ENCODE measurements at places on chromosomes 16 and 17.

GRCh38 chr16:22386976-22387375 lies 12.6 kb upstream of the CDR2 start:
- peak; percentile 91 for DNase-seq

DNA sequence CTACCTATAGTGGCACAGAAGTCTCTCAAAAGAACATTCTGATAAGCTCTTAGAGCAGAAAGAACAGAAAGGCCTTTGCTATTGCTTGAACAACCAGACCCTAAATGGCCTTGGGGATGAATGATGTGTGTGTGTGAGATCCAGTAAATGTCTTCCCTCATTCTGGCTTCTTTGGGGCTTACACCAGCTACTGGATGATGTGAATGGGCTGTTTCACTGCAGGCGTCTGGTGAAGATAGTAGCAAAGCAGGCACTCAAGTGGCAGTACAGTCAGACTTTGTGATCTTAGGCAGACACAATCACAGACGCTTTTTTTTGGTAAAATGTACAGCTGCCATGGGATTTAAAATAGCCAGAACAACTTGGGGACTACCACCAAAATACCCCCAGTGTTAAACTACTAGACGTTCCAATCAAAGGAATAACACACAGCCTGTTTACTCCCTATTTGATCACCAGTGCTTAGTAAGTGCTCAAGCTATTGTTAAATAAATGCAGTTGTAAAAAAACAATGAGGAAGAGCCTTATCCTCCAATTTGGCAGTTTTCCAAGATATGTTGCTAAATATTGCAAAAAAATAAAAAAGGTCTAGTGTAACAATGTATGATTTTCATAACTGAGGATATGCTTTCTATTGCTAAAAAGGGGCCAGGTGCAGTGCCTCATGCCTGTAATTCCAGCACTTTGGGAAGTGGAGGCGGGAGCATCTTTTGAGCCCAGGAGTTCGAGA lies 17.9 kb downstream of the NDUFAB1 start:
- no peak for DNase-seq

GRCh38 chr16:1645914-1646525 lies 32.1 kb upstream of the JPT2 start:
- DNase-seq, result no peak

DNA sequence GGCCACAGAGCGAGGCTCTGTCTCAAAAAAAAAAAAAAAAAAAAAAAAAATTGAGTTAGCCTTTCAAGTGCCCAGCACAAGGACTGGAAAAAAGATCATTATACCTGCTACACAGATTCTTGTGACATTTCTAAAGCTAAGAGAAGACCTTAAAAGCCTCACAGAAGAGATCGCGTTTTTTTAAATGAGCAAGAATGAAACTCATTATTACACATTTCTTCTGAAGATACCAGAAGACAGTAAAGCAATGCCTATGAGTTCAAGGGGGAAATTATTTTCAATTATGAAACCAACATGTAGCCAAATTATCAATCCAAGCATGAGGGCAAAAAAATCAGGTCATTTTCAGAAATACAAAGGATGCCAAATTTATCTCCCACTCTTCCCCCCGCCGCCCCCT lies 56.8 kb downstream of the MED13 start:
- DNase-seq, result no peak

GRCh38 chr16:49936791-49937190 lies 80.9 kb upstream of the ZNF423 start:
- no peak for DNase-seq

DNA sequence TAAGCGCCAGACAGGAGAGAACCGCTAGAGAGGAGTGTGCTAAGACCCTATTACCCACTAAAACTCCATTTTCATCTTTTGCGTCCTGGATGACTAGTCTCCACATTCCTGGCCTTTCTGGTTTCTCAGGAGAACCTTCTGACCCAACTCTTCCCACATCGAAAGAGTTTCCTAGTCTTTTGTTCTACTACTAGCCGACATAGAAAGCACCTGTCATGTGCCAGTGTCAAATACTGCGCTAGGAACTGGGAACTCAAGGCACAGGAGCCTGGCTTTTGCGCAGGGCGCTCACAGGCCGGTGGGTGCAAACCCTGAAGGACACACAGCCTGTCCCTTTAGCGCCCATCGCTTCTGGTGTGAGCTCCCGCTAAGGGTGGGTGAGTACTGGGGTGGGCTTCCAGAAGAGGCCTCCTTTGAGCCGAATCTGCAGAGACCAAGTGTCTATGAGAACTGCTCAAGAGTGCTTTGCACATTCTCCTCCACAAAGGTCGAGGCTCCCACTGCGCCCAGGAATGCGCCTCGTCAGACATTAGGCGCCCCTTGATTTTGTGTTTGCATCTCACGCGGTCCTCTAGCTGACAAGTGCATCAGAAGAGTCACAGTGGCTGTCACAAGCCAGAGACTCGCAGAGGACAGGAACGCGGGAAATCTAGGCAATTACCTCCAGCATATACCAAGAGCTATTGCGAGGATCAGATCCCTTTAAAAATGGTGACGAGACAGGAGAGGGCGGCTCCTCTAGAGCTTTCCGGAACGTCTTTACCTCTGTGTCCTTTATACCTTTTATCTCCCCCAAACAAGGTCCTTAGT lies 2.0 kb upstream of the PSMB3 start:
- DNase-seq, result no peak

GRCh38 chr17:83014940-83015910 lies 64.2 kb upstream of the METRNL start:
- no peak for DNase-seq

DNA sequence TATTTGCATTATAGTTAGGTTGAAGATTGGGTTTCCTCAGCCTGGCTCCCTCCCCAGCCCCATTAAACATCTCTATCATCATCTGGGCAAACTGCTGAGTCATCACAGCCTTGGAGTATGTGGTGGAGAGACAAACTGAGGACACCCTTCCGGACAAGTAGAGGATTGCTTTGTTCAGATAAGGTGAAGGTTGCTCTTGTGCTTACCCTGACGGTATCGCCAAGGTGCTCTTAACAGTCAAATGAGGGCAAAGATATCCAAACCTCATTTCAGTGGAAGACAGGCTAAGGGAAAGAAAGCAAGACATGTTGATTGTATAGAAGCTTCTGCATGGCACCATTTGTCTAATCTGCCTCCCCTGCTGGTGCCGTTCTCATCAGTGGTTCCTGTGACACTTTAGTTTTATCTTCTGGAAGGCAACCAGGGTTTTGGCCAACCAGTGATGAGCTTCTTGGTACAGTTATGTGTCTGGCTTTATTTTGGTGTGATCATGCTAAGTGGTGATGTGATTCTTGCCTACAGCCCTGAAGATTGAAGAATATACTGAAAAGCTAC lies 56.9 kb upstream of the LGALS9 start:
- no peak for DNase-seq

- DNase-seq, result no peak
Observed at GRCh38 chr17:39607851-39608130, at the start of gene NEUROD2. Gene NEUROD2 (minus strand): TSS chr17:39607920. CDS start chr17:39606599, 1,321 bp downstream.

- no peak for DNase-seq
Observed at GRCh38 chr16:21659124-21659523, 4.6 kb upstream of the OTOA start.

- DNase-seq, result no peak
Observed at GRCh38 chr17:1693339-1693738, 8.7 kb upstream of the PRPF8 start.

DNA sequence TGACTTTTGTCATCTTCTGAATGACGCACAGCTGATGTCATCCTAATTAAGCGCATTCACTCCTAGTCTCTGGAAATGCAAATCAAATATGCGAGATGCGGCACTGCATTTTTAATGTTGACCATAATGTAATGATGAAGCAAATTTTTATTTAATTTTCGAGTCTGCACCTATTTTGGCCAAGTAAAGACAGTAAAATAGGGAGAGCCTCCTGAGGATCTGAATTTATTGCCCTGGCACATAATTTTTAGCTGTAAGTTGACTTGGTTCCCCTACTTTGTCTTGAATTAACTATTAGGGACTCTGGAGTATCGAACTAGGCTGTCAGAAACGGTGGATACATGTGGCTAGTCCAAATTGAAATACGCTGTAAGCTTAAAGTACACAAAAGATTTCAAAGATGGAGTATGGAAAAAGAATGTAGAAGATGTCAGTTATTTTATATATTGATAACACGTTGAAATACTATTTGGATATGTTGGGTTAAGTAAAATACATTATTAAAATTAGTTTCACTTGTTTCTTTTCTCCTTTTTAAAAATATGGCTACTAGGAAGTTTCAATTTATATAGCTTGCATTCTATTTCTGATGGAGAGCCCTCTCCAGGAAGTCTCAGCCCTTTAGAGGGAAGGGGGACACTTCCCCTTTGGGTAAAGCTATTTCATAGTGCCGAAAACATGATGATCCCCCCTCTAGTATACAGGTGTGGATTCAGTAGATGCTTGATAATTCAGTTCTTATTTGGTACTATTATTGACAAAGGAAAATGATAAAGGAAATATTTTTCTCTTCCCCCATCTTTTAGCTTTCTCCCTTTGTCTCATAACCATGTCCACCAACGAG lies 991 bp downstream of the KPNA2 start:
- DNase-seq, result no peak

GRCh38 chr17:4560837-4561256 lies 470 bp upstream of the GGT6 start:
- no peak for DNase-seq

DNA sequence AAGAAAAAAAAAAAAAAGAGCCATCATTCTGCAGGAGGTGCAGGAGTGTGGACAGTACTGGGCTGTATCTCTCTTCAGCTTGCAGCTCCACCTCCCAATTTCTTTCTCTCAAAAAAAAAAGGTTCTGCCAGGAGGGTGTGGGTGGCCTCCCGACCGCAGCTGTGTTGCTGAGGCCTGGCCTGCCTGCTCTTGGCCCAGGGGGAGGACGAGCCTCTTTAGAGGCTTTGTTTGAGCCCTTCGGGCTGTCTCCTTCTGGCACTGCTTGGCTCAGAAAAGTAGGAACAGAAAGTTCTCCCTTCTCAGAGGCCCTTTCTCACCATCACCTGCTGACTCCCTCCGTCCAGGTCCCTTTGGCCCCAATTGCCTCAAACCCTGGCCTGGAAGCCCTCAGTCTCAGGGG lies 22.2 kb upstream of the C17orf107 start:
- no peak for DNase-seq

- no peak for DNase-seq
Observed at GRCh38 chr17:66752411-66752810, 82.5 kb upstream of the CACNG5 start.

DNA sequence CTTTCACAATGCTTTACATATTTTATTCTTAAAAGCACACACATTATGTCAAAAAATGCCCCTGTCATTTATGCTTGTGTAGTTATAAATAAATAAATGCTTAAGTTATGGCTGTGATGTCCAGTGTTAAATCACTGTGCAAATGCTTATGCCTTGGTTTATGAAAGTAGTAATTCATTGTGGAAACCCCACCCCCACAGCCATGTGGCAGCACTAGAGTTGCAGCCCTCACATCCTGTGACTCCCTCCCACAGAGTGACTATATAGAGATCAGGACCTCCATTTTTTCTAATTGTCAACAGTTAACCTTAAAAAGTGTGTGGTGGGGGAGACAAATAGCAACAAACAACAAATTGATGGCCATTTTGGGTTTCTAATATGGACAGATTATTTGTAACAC lies 2.4 kb downstream of the SKAP1 start:
- no peak for DNase-seq

GRCh38 chr16:11795887-11796226 lies 1.2 kb downstream of the ZC3H7A start:
- no peak for DNase-seq

DNA sequence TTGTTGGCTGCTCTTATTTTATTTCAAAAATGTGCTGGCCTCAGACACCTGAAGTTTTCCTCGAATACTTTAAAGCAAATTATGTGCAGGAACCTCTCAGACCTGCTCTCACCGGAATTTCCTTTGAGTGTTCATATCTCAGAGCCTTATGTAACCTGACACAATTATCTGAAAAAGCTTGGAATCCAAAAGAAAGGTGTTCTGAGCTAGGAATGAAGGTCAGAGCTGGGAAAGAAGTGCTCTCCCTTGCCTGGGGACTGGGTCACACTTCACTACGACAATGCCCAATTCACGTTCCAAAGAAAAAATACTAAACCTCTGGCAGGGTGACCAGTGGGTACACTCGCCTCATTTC lies 6.7 kb upstream of the HSD11B2 start:
- DNase-seq, result no peak

- no peak for DNase-seq
Observed at GRCh38 chr16:76157629-76158028, 119.6 kb upstream of the CNTNAP4 start.

DNA sequence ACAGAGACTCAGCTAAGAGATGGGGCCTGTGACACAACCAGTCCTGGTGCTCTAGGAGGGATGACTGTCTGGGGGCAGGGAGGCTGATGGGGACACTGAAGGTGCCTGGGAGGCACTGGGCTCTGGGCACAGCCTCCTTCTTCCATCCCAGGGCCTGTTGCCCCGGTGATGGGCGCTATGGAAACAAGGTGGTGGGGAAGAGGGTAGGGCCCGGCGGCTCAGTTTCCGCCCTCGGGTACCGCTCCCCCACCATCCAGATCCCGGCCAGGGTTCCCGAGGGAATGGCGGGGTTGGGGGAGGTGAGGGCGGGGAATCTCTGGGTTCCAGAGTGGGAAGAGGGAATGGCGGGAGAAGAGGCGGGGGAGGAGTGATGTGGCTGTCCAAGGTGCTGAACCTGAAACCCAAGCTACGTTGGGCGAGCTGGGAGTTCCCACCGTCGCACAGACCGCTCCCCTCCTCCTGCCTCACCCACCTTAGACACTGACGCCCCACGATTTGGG lies 981 bp downstream of the KCNH4 start:
- no peak for DNase-seq
